ENCODE measurements at places on chromosomes 6 and 20. TPM values are rescaled to one million over a fixed set of nuclear protein-coding genes. Genes with fewer than 3 reads are reported as not detected.

Gene ADGRF1
- total RNA-seq = not detected

Gene SLC13A3
- not detected for total RNA-seq

Gene NCR2
- not detected for total RNA-seq

Gene KIF6
- 0.10 TPM for total RNA-seq

Gene GABBR1
- total RNA-seq = 0.74 TPM

Gene CDSN
- not detected for total RNA-seq

Gene ARMH2
- not detected for total RNA-seq

Gene CDS2
- total RNA-seq = 57.4 TPM

Gene ENPP5
- not detected for total RNA-seq
